ENCODE measurements at places on chromosomes 4 and X. TPM values are rescaled to one million over a fixed set of nuclear protein-coding genes. Genes with fewer than 3 reads are reported as not detected.

Gene SRPX
- not detected for total RNA-seq

Gene CLDN34
- total RNA-seq, result not detected

DNA sequence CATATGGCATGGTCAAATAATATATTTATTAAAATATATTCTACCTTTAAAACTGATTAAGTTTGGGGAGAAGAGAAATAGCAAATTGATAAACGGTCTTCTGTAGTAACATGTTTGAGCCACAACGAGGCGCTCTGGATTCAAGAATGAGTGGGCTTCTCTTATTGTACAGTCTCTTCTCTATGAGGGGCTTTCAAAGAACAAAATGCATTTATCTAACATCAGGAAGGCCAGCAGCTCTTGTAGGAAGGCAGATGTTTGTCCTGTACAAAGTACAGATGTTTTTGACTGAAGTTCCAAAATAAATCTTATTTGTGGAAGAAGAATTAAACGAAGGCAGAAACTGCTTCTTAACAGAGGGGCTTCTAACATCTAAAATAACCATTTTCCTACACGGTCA is 153.6 kb downstream of the RASL11B start:
- no peak overlapping the region for H3K27ac ChIP-seq
- no peaks in the 10 kb centered on the region for H3K27me3 ChIP-seq
- peaks cover 4% of the 10 kb centered on the region for H3K36me3 ChIP-seq
- H3K4me1 ChIP-seq, result peaks cover 23% of the 10 kb centered on the region
- DNase-seq, result peak; percentile 7
- no peak overlapping the region for H3K4me3 ChIP-seq

DNA sequence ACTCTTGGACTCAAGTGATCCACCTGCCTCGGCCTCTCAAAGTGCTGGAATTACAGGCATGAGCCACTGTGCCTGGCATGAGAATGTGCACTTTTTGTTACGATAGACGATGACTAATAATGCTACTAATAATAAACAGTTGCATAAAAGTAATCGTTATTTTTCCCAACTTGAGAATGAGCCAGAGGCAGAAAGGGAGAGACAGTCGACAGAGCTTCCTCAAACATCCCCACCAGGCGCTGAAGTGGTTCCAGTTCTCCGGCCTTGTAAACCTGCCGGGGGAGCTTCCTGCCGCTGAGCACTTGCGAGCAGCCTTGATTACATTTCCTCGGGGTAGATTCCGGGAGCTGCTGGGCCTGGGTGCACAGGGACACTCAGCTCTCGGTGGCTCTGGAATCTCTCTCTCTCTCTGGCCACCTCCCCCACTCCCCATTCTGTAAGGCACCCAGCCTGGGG is 8.9 kb upstream of the HTRA3 start:
- DNase-seq, result no peak
- H3K27ac ChIP-seq, result no peak overlapping the region
- peaks cover 12% of the 10 kb centered on the region for H3K27me3 ChIP-seq
- H3K4me1 ChIP-seq, result no peaks in the 10 kb centered on the region
- H3K36me3 ChIP-seq, result no peaks in the 10 kb centered on the region

- no peaks in the 10 kb centered on the region for H3K27me3 ChIP-seq
- peaks cover 32% of the 10 kb centered on the region for H3K4me1 ChIP-seq
- no peak overlapping the region for H3K4me3 ChIP-seq
- no peaks in the 10 kb centered on the region for H3K36me3 ChIP-seq
- H3K27ac ChIP-seq, result no peak overlapping the region
Observed at GRCh38 chr4:152016303-152016620, 255.5 kb upstream of the GATB start.

Data from activated T-cell treated with anti-CD3 and anti-CD28 coated beads, Interleukin-2, amount 50 U/mL, for 72 hours (primary cell).